ENCODE measurements at places on chromosomes 5 and 9. TPM values are rescaled to one million over a fixed set of nuclear protein-coding genes. Genes with fewer than 3 reads are reported as not detected.

DNA sequence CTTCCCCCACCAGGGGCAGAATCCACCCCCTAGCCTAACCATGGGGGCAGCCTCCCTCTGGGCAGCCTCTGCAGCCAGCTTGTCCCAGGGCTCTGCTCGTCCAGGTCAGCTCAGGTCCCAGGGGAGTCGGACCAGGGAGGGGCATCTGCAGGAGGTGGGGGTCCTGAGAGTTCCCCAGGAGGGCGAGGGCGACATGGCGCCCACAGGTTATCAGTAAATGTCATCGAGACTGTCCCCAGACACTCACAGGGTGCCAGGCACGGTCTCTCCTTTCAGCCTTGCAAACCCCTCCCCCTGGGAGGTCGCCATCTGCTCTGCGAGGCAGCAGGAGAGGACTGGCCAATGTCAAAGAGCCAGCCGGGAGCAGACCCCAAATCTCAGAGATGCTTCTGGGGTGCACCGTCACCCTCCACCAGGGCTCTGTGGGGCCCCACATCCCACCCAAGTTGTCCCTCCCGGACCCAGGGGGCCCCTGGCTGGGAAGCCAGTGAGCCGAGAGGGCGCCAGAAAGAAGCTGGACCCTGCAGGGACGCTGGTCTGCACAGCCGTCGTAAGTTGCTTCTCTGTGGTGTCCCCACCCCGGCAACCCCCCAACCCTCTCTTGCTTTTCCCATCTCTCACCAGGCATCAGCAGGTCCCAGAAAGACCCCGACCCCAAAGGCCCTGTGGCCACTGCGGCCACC is 69.3 kb downstream of the NTNG2 start:
- H3K4me1 ChIP-seq = no peaks in the 10 kb centered on the region
- H3K36me3 ChIP-seq = no peaks in the 10 kb centered on the region
- no peak for DNase-seq
- H3K27me3 ChIP-seq = peaks cover 6% of the 10 kb centered on the region
- no peak overlapping the region for H3K27ac ChIP-seq
- no peak overlapping the region for H3K4me3 ChIP-seq

GRCh38 chr5:140555747-140556312 is 1.4 kb downstream of the SRA1 start:
- peak overlapping the region; percentile 95 for H3K27ac ChIP-seq
- peak overlapping the region; percentile 71 for H3K4me3 ChIP-seq
- no peaks in the 10 kb centered on the region for H3K36me3 ChIP-seq
- no peak for DNase-seq
- H3K4me1 ChIP-seq = peaks cover 45% of the 10 kb centered on the region
- H3K27me3 ChIP-seq = no peaks in the 10 kb centered on the region

The ACTBL2 gene
- total RNA-seq = not detected

The OBP2B gene
- total RNA-seq = not detected
